ENCODE measurements at places on chromosomes 5 and 9.

DNA sequence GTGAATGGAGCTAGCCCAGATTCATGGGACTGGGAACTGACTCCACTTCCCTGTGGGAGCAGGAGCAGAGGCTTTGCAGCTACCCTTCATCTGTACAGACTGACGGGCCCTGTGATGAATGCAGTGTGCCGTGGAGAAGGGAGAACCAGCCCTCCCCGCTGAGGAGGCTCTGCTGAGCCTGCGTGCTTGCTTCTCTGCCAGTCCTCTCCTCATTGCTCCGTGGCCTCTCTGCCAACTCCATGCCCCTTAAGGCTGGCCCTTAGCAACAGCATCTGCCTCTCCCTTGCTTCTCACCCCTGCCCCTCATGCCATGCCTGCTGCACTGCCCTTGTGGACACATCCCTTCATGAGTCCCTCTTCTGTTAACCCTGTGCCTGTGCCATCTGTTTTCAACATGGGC is 53.6 kb downstream of the GADD45G start:
- DNase-seq: no peak

DNA sequence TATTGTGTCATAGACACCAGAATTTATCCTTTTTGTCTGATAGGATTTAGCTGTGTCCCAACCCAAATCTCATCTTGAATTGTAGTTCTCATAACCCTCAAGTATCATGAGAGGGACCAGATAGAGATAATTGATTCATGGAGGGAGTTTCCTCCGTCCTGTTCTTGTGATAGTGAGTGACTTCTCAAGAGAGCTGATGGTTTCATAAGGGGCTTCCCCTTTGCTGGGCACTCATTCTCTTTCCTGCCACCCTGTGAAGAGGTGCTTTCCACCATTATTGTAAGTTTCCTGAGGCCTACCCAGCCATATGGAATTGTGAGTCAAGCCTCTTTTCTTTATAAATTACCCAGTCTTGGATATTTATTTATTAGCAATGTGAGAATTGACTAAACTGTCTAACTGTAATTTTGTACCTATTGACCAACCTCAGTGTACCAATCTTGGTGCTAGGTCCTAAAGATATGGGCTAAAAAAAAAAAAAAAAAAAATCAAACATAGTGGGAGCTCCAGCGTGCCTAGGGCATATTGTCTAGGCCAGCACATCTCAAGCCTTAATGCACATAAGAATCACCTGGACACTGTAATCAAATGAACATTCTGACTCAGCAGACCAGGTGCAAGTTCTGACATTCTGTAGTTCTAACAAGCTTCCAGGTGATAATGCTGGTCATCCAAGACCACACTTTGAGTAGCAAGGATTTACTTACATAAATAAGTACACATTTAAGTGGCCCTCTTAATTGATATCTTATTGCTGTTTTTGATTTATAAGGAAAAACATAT is 30.5 kb downstream of the ST8SIA4 start:
- DNase-seq: no peak

DNA sequence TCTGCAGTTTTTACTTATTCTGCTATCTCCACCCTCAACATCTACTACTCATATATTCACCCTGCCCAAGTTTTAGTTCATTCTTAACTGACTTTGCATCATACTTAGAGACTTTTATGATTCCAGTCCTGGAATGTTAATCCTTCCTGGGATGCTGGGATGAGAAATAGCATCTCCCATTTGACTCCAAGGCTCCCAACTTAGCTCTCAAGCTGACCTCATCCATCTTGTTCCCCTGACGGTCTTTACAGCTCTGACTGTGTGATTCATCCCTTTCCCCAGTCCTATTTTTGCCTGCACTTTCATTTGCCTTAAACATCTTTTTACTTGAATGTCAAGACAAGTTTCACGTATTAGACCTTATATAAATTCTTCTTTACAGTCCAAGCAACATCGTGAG is 297.8 kb downstream of the EPB41L4A start:
- no peak for DNase-seq

- no peak for DNase-seq
These were observed 9.9 kb upstream of the CSNK1G3 start for GRCh38 chr5:123502120-123502519.

DNA sequence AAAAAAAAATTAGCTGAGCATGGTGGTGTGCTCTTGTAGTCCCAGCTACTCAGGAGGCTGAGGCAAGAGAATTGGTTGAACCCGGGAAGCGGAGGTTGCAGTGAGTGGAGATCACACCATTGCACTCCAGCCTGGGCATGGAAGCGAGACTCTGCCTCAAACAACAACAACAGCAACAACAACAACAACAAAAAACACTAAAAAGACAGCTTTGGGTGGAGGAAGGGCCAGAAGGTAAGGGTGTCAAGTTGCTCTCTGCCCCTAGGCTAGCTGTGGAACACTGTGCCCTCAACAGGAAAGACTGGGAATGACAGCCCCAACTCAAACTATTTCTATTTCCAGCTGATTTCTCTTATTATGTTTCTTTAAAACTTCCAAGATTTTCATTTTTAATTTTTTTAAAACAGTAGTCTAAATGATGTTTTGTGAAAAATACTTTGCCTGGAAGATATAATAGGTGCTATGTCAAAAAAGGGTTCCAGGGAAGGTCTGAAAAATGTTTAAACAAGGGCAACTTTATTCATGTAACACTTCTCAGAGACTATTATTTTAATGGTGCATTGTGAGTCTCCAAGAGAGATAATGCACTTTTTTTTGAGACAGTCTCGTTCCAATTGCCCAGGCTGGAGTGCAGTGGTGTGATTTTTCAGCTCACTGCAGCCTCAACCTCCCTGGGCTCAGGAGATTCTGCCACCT is 29.9 kb downstream of the CLINT1 start:
- DNase-seq: no peak

GRCh38 chr5:45376417-45376816 is 319.8 kb downstream of the HCN1 start:
- no peak for DNase-seq

GRCh38 chr5:180090098-180090768 is 18.7 kb upstream of the RNF130 start:
- DNase-seq: peak; percentile 29

GRCh38 chr9:94923326-94924089 is 197.0 kb downstream of the AOPEP start:
- DNase-seq: no peak

DNA sequence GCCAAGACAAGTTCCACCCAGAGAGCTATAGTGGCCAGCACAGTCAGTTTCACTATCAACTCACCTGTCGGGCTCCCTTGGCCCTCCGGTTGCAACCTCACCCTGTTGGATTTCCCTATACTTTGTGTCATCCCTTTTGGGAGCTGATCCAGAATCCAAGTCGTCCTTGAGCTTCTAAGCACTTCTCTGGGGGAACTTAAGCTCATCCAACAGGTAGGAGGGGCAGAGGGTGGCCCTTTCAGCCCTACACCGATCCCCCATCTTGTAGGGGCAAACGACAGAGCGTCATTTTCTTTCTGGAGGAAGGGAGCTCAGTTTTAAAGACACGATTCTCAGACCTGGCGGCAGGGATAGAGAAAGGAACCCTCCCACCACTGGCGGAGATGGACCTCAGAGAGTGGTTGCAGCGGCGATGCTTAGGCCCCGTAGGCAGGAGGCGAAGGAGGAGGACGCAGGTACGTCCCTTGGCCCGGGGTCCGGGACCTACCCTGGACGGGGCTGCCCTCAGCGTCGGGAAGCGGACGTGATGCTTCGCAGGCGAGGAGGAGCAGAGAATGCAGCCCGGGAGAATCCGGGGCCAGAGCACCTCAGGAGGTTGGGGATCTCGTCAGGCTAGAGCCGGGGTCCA is 519 bp downstream of the ZER1 start:
- DNase-seq: no peak
